Esophagus mucosa (tissue), 1 donor: ENCODE measurements at places on chromosomes 11 and 22.

- ATAC-seq = no peak
Observed at GRCh38 chr11:10394229-10395101, 60.6 kb upstream of the AMPD3 start.

- no peak for ATAC-seq
Observed at GRCh38 chr11:35916270-35916669, 27.6 kb upstream of the LDLRAD3 start.

DNA sequence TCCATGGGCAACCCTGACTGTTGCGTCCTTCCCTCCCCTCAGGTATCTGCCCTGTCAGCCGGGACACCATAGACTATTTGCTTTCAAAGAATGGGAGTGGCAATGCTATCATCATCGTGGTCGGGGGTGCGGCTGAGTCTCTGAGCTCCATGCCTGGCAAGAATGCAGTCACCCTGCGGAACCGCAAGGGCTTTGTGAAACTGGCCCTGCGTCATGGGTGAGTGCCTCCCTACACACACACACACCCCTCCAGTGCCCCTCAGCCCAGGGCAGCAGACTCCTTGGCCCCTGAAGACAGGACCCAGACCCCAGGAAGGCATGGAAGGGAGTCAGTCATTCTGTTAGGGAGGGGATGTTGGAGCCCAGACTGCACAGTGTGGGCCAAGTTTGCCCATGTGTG, 17.9 kb upstream of the UVRAG start:
- no peak for ATAC-seq

GRCh38 chr11:86288776-86289507, 13.1 kb upstream of the HIKESHI start:
- ATAC-seq = no peak

GRCh38 chr22:41512421-41513194, 31.7 kb downstream of the POLR3H start:
- peak; percentile 53 for ATAC-seq

- no peak for ATAC-seq
Observed at GRCh38 chr11:1922481-1923081, 3.1 kb downstream of the TNNT3 start.

- ATAC-seq = no peak
Observed at GRCh38 chr11:131295986-131296385, 74.4 kb upstream of the NTM start.

DNA sequence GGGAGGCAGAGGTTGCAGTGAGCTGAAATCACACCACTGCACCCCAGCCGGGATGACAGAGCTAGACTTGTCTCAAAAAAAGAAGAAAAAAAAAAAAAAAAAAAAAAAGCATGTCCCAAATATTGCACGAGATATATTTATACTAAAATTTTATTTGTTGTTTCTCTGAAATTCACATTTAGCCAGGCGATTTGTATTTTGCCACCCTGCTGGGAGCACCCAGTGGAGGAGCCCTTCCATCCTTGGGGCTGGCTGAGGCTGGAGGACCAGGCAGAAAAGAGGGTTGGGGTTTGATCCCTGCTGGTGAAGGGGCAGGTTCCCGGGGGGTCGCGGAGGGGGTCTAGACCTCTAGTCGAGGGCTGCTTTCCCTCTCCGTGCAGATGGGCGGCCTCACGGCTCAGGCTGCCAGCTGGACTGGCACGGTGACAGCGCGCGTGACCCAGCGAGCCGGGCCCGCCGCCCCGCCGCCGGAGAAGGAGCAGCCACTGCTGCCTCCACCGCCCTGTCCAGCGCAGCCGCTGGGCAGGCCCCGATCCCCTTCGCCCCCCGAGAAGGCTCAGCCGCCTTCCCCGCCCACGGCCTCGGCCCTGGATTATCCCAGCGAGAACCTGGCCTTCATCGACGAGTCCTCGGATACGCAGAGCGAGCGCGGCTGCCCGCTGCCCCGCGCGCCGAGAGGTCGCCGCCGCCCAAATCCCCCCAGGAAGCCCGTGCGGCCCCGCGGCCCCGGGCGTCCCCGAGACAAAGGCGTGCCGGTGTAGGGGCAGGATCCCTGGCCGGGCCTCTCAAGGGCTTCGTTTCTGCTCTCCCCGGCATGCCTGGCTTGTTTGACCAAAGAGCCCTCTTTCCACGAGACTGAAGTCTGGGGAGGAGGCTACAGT, 952 bp upstream of the CATSPERZ start:
- ATAC-seq = no peak

DNA sequence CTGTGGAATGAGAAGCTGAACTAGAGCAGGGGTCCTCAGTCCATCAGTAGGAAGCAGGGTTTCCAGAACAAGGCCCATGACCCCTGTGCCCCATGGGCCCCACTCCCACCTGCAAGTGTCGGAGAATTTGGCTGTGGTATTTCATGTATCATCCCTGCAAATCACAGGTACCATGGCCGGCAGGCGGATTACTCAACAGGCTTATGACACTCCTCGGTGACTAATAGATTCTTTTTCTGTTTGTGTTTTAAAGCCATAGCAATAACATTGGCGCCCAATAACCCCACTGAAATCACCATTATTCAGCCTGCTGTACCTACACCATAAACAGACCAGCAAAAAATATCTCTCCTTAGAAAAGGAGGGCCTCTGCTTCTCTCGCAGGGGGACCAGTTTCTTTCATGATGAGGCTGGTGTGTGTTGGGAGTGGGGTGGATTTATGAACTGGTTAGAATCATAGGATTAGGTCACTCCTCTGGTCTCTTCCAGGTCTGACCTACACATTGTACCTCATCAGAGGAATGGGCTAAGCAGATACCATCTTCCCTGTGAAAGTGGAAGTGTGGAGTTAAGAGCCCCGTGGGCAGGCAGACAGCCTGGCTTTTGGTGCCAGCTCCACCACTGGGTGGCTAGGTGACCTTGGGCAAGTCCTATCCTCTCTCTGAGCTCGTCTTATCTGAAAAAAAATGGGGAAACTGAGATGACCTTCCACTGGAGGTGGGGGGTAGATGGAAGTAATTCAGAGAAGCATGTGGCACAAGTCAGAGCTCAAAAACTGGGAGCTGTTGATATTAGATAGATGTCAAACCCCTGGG, 60.2 kb upstream of the WNT11 start:
- ATAC-seq = peak; percentile 86

DNA sequence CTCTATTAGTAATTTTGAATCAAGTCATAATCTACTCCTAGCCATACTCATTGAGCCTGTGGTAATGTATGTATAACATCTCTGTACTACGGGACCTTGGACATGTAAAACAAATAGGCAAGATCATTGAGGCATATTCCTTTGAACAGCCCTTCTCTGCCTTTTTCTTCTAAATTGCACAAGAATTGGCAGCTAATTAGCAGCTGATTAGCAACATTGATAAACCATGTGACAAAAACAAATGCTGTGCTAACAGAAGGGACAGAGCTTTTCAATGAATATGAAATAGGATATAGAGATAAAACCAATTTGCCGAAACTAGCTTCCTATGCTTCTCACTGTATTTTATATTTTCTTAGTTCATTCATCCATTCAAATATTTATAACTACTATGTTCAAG, 1474.2 kb downstream of the FAM181B start:
- ATAC-seq = no peak
